Activated T-helper 1 cell treated with anti-CD3 and anti-CD28 coated beads, Interleukin-12 subunit alpha, Interleukin-12 subunit beta, Interleukin-2, Interleukin-4 antibody, amounts not matched to agents 30 ng/mL and 10 ng/mL and 1 ng/mL, durations not matched to agents 14 hours and 24 hours and 36 hours (primary cell): ENCODE measurements at places on chromosomes 5 and 9. TPM values are rescaled to one million over a fixed set of nuclear protein-coding genes. Genes with fewer than 3 reads are reported as not detected.

GRCh38 chr9:17462869-17463464, 115.9 kb upstream of the SH3GL2 start:
- DNase-seq = no peak

DNA sequence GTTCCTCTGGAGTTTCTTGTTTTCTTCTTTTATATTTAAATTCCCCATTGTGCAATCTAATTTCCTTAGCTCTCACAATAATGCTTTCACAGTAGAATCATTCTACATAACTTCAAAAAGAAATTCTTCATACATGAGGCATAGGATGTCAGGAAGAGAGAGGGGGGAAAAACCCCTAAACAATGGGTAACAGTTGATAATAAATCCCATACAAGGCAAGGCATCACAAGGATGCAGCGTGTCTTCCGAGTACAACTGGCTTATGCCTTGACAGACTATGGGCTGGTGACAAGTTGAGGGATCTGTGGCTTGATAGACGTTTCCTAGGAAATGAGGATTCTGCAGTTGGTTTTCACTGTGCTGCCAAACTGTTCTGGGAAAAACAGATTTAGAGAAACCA, 247.4 kb downstream of the ARL15 start:
- DNase-seq = no peak

GRCh38 chr5:173534031-173534430, 82.4 kb downstream of the BOD1 start:
- DNase-seq = no peak

Gene CDH9
- not detected in 2 replicates for total RNA-seq

GRCh38 chr5:176866707-176867310, 32.3 kb downstream of the HK3 start:
- no peak for DNase-seq

DNA sequence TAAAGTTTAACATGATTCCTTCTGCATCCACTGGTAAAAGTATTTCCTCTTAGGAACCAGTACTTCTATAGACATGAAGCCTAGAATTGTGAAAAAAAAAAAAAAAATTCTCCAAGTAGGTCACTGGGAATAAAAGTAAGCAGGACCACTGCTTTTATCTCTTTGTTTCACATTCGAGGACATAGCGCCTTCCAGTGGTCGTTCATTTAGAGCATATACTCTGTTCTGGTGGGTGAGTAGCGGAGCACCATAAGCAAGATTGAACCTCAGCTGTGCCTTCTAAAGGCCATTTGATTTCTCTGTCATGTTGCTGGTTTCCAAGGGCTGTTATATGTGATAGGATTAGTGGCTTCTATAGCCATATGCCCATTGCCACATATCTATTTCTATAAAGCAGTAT, 393.1 kb downstream of the TMEM232 start:
- DNase-seq = no peak

DNA sequence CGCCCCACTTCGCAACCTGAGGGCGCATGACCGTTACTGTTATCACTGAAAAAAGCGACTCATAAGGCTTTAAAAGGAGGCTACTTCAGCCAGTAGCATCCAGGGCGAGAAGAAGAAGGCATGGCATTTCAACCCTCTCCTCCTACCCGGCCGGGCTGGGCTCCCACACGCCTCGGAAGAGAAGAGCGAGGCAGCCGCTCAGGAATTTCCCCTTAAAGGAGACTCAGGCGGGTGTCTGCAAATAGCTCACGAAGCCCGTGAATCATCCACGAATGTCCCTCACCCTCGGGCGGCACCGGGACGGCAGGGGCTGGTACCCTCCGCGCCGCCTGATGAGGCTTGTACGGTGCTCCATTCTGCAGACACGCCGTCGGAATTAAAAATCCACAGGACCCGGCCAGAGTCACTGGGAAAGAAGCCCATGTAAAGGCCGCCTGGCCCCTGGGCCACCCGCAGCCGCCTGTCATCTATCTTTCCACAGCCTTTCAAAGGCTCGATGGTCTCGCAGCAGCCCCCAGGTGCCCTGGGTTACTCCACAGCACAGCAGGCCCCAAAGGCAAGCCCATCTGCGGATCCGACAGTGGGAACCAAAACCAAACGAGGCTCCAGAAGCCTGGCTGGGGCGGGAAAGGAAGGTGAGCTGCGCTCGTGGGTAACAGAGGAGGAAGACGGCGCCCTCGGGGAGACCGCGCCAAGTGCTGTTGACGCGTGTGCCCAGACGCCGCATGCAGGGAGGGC, 11.8 kb downstream of the SLC12A7 start:
- DNase-seq = no peak

DNA sequence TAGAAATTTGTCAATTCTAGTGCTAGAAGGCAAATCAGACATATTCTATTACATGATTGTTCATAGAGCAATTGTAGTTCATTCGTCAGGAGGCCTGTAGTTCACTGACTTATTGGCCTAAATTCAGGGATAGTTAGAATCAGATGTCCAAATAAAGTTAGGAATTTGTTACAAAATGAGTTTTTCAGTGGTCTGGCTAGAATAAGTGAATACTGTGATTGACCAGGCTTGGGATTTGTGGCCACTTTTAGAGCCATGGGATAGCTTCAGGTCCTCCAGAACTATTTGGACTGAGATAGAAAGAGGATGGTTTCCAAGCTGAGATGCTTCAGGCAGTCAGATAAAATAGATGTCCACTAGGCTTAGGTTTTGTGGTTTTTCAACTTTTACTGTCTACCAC, 199.1 kb upstream of the MPDZ start:
- no peak for DNase-seq

Gene LHX3
- not detected in 2 replicates for total RNA-seq

Gene KCNN2
- not detected in 2 replicates for total RNA-seq

- DNase-seq = no peak
These were observed 36.4 kb upstream of the CPEB4 start for GRCh38 chr5:173851595-173852243.

- no peak for DNase-seq
These were observed 169.0 kb downstream of the CDH6 start for GRCh38 chr5:31362529-31362900.

- no peak for DNase-seq
These were observed 82.1 kb upstream of the MOCS2 start for GRCh38 chr5:53191548-53192165.
